ENCODE measurements at places on chromosomes 12 and 14.
A peak's percentile ranks its signal among the peaks of the same experiment; 100 is the strongest.

DNA sequence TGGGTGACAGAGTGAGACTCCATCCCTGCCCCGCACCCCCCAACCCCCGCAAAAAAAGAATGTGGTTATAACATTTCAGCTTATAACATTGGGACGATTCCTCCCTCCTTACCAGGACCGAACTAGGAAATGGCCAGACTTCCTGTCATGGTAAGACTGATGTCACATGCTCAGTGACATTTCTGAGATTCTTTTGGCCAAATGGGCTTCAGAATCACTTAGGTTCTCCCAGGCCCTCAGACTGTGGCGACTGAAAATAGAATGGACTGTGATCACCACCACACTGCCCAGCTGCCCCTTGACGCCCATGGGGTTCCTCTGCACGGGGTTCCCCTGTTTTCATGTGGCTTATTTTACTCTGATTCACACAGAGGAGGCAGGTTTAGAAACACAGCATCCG is 115.0 kb upstream of the EVL start:
- no peak for DNase-seq

GRCh38 chr14:92263681-92264080 is 59.3 kb upstream of the SLC24A4 start:
- no peak for DNase-seq

- peak; percentile 66 for DNase-seq
Measured at GRCh38 chr12:4539167-4539870, 629 bp downstream of the RAD51AP1 start.

GRCh38 chr12:24599736-24600135 is 349.2 kb downstream of the BCAT1 start:
- DNase-seq = no peak

GRCh38 chr12:8562310-8562709 is 21.6 kb upstream of the CLEC4E start:
- DNase-seq = peak; percentile 13

DNA sequence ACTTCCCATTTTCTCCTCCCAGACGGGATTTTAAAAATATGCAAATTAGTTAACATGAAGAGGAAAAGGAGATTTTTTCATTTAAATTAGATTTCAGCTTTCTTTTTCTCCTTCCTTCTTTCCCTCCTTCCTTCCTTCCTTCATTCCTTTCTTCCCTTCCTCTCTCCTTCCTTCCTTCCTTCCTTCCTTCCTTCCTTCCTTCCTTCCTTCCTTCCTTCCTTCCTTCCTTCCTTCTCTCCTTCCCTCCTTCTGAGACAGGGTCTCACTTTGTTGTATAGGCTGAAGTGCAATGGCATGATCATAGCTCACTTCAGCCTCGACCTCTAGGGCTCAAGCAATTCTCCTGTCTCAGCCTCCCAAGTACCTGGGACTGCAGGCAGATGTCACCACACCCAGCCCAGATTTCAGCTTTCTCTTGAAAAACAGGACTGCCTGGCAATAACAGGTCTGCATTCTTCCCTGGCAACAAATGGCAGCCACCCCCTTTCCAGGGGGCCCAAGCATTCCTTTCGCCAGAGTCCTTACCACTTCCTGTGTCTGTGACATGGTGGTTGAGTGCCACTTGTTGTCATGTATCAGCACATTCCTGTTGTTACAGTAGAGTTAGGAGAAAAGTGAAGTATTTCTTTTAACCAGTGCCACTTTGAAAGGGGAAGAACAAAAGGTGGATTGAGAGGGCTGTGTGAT is 119.1 kb downstream of the PTPN11 start:
- DNase-seq = no peak

DNA sequence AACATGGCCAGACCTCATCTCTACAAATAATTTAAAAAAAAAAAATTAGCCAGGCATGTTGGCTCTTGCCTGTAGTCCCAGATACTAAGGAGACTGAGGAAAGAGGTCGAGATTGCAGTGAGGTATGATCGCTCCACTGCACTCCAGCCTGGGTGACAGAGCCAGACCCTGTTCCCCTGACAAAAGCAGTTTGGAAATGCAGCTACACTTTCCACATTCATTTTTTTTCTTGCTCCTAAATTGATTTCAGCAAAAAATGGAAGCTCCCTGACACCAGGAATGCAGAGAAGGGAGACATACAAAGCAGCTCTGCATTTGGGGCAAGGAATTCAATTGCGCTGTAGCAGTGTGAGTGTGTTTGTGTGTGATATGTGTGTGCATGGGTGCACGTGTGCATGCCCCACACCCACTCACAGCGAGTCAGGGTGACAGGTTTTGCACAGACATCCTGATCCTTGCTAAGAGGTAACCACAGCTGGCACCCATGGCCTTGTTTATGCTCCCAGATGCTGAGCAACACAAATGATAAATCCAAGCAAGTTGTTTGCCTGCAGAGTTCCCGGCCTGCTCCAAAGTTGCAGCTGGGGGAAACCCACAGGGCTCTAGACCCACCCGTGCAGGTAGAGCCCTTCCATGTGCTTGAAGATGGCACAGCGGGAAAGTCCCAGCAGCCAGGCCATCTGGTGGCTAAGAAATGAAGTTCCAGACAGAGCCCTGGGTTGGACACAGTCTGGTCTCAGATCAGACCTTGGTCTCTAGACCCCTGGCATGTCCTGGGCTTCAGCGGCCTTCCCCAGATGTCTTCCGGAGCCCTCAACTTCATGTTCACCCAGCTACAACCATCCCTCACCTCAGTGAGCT is 25.9 kb upstream of the BDKRB2 start:
- DNase-seq = no peak

- no peak for DNase-seq
Measured at GRCh38 chr12:99495799-99496198, 151.8 kb upstream of the GARIN6 start.

GRCh38 chr14:64766430-64767151 is 62.4 kb downstream of the PLEKHG3 start:
- DNase-seq = no peak

GRCh38 chr12:116411977-116412376 is 134.5 kb upstream of the MED13L start:
- no peak for DNase-seq

- DNase-seq = peak; percentile 86
Measured at GRCh38 chr14:63713764-63714163, 14.1 kb downstream of the SGPP1 start.

All from erythroblast (primary cell).